ENCODE measurements at places on chromosomes 5 and 9.
A peak's percentile ranks its signal among the peaks of the same experiment; 100 is the strongest.

- DNase-seq: peak; percentile 76
Observed at GRCh38 chr9:77848897-77849296, 182.7 kb downstream of the GNAQ start.

- no peak for DNase-seq
Observed at GRCh38 chr9:123063177-123063598, 29.7 kb downstream of the GPR21 start.

DNA sequence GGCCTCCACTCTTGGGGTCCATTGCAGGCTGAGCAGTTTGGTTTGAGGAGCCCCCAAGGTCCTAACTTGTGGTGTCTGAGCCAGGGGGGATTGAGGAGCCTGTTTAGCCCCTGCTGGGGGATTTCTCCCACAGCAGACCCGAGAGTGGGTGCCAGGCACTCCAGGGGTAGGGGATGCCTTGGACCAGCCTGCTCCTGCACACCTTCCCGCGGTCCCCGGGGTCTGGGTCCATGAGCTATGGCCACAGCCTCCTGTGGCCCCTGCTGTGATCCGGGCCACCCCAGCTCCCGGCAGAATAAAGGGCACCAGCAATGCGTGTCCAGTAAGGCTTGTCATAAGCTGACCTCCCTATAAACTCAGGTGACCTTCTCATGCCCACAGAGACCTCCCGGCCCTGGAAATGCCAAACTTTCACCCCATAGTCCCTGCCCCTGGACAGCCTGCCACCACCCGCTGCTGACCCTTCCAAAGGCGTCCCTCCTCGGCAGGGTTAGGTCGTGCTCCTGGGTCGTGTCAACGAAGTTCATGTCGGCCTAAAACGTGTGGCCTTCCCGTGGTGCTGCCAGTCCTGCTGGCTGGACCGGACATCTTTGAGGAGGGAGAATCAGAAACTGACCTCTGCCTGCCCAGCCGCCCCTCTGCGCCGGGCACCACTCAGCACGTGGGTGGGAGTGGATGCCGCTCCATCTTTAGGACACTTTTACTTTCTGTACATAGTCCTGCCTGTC, 137.6 kb downstream of the MRPL36 start:
- DNase-seq: no peak

- no peak for DNase-seq
Observed at GRCh38 chr5:79745255-79745654, 55.6 kb downstream of the CMYA5 start.

DNA sequence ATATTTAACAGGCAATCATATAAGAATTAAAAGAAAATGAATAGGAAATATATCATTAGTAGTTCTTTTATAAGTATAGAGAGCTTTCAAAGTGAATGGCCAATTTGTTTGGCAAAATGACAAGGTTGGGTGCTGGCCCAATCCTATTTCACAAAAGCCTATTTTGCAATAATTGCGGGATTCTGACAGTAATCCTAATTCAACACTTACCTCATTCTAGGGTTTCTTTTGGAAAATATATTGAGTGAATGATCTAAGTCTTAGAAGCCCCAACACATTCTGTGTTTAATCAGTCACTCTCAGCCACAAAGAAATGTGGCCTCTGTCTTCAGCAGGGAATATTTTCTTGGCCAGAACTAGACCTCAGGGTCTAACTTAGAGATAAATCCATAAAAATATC, 835.9 kb upstream of the ZNF608 start:
- DNase-seq: no peak

GRCh38 chr9:76877961-76878360, 28.0 kb downstream of the PRUNE2 start:
- DNase-seq: no peak

DNA sequence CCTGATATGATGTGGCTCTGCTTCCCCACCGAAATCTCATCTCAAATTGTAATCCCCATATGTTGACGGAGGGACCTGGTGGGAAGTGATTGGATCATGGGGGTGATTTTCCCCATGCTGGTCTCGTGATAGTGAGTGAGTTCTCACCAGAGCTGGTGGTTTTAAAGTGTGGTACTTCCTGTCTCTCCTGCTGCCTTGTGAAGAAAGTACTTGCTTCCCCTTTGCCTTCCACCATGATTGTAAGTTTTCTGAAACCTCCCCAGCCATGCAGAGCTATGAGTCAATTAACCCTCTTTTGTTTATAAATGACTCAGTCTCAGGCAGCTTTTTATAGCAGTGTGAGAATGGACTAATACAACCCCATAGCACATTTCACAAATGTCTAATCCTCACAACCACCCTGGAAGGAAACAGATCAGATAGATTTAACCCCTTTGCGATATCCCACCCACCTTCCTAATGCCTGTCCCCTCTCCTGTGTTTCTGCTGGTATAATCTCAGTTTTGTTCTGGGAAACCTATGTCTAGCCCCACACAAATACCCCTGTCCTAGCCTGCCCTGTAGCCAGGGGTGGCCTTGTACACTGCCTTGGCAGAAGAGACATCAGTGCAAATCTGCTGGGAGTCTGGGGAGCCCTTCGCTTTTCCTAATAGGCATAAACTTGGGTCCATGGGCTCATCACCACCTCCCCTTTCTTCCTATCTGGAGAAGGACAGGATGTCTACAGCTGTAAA, 157.0 kb upstream of the RAI14 start:
- DNase-seq: peak; percentile 96
